Activated CD4-positive, CD25-positive, alpha-beta regulatory T cell treated with anti-CD3 and anti-CD28 coated beads, Interleukin-2, amount 50 U/mL, for 16 hours (primary cell): ENCODE measurements at places on chromosomes 7 and 10.

- DNase-seq, result no peak
These were observed 22.5 kb upstream of the HPS1 start for GRCh38 chr10:98469001-98469931.

- DNase-seq, result peak; percentile 15
These were observed 2.0 kb upstream of the SFTPA2 start for GRCh38 chr10:79562135-79562756.

DNA sequence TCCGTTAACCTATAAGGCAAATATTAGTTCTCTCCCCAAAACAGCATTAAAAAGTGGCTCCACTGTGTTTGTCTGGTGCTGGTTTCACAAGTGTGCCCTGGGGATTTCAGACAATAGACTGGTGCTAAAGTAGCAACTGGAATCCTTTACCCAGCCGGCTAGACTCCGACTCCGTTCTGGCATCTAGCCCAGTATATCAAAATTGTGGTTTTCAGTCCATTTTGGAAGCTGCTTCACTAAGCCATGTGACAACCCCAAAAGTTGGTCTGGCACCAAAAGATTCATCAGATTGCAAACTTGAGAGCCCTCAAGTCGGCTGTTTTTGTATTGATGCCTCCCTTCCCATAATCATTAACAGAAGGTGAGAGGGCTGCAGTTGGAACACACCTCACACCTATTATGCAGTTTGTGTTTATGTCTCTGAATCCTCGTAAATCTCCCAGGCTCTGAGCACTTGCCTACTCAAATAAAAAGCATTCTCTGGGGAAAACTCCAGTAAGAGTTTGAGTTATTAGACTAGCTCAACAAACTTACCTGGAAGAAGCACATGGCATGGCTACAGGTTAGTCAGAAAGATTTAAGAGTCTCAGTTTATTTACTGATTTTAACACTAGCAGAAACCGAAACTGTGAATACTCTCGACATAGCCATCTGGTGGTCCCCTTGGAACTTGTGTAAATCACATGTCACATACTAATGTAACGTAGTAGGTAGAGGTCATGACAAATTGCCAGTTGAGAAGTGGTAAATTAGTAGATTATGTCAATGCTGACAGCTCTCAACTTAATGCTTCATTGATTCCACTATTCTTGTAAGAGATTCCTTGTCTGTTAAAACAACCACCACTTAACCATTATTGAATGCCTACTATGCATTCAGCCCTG, 14.8 kb upstream of the WNT16 start:
- DNase-seq, result no peak

DNA sequence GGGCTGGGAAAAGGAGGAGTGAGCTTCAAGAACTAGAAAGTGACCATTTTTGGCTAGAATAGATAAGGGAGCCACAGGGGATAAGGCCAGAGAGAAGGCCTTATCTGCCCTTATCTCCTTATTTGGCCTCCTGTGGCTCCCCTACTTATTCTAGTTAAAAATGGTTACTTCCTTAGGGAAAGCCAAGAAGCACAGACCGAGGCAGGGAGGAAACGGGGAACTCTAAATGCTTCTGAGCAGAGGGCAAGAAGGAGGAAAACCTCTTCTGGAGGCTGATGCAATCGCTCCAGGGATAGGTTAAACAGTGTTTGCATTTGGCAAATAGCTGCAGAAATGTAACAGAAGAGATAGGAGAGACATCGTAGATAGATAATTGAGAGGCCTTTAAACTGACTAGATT, 18.6 kb downstream of the NRP1 start:
- no peak for DNase-seq

GRCh38 chr7:135714534-135715009, 13.4 kb downstream of the SLC13A4 start:
- DNase-seq, result no peak

- no peak for DNase-seq
These were observed 31.1 kb upstream of the ABCA13 start for GRCh38 chr7:48140001-48140681.

- no peak for DNase-seq
These were observed 17.7 kb upstream of the IFIT1B start for GRCh38 chr10:89360157-89360556.

DNA sequence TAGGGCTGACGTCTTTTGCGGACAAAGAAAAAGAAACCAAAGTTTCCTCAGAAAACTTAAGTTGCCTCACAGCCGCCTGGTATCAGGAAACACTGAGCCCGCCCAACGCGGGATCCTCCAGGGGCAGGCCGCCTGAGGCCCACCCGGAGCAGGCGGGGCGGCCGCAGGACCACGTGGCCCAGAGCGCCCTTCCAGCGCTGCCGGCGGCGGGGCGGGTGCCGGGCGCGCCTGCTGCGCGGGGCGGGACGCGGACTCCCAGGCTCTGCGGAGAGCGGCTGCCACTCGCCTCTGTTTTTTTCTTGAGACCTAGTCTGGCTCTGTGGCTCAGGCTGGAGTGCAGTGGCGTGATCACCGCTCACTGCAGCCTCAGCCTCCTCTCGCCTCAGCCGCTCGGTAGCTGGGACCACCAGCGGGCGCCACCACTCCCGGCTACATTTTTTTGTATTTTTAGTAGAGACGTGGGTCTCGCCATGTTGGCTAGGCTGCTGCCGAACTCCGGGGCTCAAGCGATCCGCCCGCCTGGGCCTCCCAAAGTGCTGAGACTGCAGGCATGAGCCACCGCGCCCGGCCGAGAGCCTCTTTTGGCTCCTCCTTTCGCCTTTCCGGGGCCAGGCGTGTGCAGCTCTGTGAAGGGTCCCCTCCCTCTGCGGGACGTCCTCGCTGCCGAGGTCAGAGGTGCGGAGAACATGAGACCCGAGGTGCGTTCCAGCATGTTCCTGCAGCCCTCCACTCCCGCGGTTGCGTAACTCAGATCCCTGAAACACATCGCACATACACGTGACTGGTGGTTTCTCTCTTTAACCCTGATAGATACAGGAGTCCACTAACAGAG, 11.6 kb upstream of the HNRNPF start:
- peak; percentile 45 for DNase-seq

DNA sequence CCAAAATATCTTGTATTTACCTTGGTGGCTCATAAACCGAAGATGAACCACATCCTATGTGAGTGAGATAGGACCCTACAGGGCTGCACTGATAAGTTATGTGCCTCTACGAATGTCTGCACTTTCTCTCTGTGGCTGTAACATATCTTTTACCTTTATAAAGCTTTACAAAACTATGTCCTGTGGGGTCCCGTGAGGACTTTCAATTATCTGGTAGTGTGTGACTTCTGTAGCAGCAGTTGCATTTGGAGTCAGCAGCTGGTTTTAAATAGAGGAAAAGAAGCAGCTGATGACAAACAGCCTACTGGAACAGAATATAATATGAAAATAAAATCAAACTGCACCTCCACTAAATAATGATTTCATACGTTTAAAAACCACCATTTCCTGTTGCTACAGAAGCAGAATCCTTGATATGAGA, 222.4 kb upstream of the GNAI1 start:
- DNase-seq, result no peak

DNA sequence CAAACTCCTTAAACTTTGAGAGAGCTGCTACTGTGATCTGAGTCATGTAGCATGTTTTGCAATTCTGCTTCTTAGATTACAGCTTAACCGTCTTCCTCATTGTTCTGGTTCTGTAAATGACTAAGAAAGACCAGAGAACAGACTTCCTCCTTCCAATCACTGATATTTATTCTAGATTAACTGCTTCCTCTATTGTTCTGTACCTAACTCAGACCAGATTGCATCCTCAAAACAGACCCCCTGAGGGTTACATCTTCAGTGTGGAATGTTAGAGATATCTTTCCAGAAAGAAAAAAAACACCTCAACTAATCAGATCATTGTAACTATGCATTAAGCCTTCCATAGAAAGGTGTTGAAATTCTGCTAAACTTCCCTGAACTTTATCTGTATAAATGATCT, 5.7 kb upstream of the PIP start:
- no peak for DNase-seq

DNA sequence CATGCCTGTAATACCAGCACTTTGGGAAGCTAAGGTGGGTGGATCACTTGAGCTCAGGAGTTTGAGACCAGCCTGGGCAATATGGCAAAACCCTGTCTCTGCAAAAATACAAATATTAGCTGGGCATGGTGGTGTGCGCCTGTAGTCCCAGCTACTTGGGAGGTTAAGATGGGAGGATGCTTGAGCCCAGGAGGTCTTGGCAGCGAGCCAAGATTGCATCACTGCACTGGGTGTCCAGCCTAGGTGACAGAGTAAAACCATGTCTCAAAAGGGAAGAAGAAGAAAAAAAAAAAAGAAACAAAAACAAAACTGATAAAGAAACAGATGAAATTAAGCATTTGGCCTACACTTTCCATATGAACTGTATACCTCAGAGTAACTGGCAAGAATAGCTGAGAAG, 319.2 kb downstream of the PARD3 start:
- DNase-seq, result no peak

GRCh38 chr7:18201350-18201749, 173.7 kb upstream of the PRPS1L1 start:
- DNase-seq, result no peak

- no peak for DNase-seq
These were observed 31.2 kb downstream of the GSTO2 start for GRCh38 chr10:104300002-104300735.

DNA sequence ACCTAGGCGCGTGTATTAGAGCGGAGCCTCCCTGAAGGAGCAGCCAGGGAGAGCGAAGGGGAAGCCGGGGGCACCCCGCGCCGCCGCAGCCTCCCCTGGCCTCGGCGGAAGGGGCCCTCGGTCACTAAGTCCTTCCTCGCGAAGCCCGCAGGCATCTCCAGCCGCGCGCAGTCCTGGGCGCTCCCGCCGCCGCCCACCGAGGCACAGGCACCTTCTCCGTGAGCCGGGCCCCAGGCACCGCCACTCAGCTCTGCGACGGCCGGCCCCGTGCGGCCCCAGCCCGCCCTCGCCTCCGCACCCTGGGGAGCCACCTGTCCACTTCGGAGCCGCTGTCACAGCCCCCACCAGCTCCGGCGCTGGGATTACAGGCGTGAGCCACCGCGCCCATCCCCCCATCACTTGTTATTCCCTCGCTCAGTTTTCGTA, 80.8 kb downstream of the ZNF467 start:
- DNase-seq, result no peak

DNA sequence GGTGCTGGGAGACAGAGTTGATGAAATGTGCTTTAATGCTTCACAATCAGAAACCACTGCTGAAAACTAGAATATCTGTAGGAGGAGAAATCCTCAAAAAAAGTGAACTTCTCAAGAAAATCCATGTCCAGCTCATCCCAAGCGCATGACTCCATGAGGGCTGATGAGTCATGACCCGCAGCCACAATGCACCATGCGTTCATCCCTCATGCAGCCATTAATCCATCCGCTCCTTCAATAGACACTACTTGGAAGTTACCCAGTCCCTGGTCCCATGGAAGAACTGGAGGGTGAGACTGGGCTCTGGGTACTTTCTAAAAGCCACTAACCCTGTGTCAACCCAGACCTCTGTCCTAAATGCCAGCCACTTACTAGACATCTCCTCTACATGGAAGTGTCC, 24.4 kb downstream of the TMEM273 start:
- no peak for DNase-seq

GRCh38 chr7:80411621-80412020, 100.2 kb downstream of the GNAT3 start:
- DNase-seq, result no peak

DNA sequence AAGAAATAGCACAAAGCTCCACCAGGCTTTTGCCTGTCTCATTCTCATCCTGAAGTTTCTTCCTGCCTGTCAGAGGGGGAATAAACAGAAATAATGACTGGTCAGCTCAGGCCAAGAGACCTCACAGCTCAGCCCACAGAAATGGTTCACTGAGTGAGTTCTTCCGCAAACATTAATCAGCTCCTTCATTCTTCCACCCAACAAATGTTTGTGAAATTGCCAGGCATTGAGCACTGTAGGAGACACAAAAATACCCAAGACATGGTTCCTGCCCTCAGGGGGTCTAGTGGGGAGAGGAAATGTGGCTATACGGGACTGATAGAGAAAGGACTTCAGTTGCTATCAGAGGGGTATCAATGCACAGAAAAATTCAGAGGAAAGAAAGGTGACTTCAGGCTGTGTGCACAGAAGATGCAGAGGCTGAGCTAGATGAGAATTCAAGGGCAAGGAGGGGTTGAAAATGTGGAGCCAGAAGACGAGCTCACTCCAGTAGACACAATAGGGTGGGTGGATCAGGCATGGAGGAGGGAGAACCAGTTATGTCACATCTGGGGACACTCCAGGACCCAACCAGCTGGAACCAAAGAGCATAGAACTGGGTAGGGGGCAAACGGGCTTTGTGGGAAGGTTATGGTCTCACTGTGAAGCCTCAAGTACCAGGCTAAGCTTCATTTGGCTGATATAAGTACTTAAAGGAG, 20.9 kb downstream of the MYOF start:
- no peak for DNase-seq

DNA sequence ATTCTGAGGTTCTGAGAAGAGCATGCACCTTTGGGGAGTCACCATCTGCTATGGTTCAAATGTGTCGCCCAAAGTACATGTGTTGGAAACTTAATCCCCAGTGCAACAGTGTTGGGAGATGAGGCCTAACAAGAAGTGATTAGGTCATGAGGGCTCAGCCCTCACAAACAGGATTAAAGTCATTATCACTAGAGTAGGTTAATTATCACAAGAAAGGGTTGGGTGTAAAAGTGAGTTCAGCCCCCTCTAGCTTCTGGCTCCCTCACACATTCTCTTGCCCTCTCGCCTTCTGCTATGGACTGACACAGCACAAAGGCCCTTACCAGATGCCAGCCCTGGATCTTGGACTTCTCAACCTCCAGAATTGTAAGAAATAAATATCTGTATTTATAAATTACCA, 100.3 kb upstream of the C10orf90 start:
- no peak for DNase-seq
